HAP-1 (cell line): ENCODE measurements at places on chromosomes 1 and 21.

DNA sequence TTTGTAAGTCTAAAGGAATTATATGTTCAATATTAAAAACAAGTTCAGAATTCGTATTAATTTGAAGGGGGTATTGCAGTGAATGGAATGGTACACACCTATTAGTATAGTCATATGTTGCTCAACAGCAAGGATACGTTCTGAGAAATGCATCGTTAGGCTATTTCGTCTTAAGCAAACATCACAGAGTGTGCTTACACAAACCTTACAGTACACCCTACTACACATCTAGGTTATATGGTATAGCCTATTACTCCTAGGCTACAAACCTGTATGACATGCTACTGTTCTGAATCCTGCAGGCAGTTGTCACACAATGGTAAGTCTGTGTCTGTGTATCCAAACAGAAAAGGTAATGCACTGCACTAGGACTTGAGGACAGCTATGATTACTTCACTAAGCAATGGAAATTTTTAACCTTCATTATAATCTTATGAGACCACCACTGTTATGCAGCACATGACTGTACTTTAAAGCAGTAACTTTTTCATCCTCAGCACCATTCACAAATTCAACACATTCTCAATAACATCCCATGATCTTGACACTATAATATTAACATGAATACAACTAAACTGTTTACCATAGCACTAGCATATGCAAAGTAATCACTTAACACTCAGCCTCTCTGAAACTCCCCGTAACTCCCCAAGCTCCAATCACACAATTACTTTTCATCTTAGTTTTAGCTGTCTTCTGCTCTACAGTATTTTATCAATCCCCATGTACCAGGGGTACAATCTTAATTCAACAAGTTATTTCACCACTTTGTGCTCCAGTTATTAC is 14.4 kb upstream of the PSMG1 start:
- DNase-seq, result no peak

DNA sequence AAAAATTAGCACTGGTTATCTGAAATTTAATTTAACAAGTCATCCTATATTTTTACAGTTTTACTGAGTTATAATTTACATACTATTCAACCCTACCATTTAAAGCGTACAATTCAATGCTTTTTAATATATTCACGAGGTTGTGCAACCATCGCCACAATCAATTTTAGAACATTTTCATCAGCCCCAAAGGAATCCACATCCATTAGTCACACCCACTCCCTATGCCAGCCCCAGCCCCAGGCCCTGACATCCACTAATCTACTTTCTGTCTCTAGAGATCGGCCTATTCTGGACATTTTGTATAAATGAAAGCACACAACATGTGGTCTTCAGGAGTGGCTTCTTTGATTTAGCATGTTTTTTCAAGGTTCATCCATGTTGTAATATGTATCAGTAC is 134.7 kb downstream of the PSMG1 start:
- DNase-seq, result no peak

GRCh38 chr1:100134872-100135271 is 1.9 kb downstream of the TRMT13 start:
- no peak for DNase-seq

- no peak for DNase-seq
Observed at GRCh38 chr1:24364975-24365678, 46.0 kb downstream of the GRHL3 start.

- DNase-seq, result no peak
Observed at GRCh38 chr1:183303901-183304300, 114.3 kb downstream of the NMNAT2 start.

- DNase-seq, result no peak
Observed at GRCh38 chr1:202250982-202251381, 57.4 kb downstream of the LGR6 start.

DNA sequence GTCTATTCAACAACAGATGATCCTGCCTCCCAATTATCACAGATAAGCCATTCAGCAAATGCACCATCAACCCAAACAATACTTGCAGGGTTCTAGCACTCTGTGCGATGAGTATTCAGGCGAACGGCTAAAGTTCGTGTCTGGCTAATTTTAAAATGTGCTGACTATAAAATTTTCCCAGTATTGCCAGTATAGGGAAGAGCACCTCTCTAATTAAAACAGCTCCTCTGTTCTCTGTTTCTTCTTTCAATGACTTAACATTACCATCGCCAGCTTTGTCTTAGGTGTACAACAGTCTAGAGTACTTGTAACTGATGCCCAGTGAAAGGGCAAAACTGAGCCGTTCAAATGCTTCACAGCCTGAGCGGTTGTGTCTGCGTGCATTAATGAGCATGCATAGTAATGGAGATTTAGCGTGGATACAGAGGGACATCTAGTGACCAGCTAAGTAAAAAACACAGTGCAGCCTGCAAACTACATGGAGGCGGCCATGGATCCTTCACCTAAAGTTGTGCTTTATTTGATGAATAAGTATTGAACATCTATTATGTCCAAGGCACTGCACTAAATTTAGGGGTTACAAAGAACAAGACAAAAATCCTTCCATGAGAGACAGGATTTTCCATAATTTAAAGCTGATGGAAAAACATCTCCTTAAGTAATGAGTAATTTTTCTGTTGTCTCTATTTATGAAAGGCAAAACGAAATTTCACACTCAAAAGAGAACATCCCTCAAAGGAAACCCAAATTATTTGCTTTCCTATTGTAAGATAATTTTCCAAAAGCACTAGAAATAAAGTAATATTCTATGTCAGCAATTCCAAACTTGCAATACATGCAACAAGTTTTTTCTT is 120.0 kb downstream of the SETD4 start:
- DNase-seq, result peak; percentile 44

DNA sequence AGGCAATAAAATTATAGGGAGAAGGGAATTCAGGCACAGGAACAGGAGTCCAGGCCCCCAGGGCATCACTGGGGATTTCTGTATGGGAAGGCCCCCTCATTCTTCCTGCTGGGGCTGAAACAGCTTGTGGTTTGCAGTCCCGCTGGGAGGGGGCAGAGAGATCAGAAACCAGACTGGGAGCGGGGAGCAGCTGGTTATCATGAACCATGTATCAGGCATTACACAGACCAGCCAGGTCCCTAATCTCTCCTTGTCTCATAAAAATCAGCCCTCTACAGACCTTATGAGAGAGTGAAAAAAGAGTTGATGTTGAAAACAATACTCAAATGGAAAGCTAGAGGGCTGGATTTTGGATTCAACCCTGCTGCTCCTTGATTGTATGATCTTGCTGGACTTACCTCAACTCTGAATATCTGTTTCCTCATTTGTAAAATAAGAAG is 93.4 kb upstream of the F3 start:
- peak; percentile 31 for DNase-seq

- DNase-seq, result peak; percentile 18
Observed at GRCh38 chr1:109959974-109960744, 24.4 kb upstream of the AHCYL1 start.

- no peak for DNase-seq
Observed at GRCh38 chr1:61052395-61053225, 29.8 kb upstream of the NFIA start.

DNA sequence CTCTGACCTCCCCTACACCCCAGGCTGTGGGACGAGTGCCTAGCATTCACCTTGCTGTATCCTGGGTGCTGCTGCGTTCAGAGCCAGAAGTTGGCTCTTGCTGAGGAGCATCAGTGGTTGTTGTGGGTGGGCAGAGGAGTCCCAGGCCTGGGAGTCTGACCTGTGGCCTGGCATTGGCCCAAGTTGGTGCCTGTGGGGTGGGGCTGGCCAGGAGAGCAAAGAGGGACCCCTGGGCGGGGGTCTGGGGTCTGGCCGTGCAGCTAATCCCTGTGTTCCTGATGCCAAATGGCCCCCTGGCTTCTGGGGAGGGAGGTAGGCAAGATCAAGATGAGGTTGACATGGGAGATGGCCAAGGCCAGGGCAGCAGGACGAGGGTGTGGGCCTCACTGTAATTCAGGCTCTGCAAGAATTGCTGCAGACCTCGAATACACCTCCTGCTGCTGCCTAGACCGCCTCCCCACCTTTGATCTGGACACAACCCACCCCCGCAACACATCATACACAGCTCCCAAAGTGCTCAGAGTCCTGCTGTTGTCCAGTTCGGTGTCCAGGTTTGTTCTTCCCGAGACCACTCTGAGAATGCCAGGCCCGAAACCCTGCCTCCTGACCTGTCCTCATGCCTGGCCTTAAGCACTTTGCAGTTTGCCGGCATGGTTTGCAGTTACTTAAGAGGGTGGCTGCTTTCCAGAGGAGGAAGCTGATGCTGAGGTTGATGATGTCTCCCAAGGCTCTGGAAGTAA is 28.7 kb downstream of the CDK18 start:
- no peak for DNase-seq

- DNase-seq, result no peak
Observed at GRCh38 chr1:211741788-211742187, 66.4 kb upstream of the NEK2 start.

- peak; percentile 76 for DNase-seq
Observed at GRCh38 chr1:65420590-65421350, at the start of the genes LEPR and LEPROT. TSS of gene LEPR (plus strand) at chr1:65420668. CDS start at chr1:65565566, 144,898 bp downstream. TSS of gene LEPROT (plus strand) at chr1:65420668. CDS start at chr1:65420725, 57 bp downstream.

GRCh38 chr21:33541105-33541711 is 709 bp downstream of the GART start:
- DNase-seq, result peak; percentile 43

DNA sequence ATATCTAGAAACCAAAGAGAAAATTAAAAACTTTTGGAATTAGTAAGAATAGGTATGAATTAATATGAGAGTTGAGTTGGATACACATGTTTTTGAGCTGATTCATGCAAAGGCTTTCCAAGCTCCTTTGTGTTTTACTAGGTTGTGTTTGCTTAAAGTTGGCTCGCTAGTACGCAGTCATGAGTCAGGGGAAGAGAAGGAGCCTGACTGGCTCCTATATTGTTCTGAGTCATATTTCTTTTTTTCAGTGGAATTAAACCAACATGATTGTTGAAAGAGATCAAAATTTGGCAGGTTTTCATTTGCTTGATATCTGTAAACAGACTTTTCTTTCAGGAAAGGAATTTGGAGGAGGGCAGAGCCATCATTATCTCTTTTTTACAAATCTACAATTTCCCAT is 66.7 kb downstream of the MAGI3 start:
- DNase-seq, result no peak

DNA sequence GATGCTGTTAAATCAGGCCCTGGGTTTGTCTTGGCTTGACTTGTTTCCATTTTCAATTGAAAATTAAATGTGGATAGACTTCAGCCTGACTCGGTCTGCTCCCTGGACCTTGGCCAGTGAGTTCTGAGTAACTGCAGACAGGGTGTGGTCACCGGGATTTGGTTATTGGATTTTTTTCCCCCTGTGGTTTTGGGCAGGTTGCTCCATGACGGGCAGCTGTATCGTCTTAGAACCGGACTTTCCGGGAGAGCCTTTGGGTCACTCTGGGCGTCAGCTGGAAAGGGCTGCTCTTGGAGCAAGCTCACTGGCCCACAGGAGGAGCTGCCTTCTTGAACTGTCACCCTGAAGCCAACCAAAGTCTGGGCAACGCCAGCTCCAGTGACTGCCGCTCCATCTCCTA is 75.0 kb downstream of the CLIC6 start:
- no peak for DNase-seq

DNA sequence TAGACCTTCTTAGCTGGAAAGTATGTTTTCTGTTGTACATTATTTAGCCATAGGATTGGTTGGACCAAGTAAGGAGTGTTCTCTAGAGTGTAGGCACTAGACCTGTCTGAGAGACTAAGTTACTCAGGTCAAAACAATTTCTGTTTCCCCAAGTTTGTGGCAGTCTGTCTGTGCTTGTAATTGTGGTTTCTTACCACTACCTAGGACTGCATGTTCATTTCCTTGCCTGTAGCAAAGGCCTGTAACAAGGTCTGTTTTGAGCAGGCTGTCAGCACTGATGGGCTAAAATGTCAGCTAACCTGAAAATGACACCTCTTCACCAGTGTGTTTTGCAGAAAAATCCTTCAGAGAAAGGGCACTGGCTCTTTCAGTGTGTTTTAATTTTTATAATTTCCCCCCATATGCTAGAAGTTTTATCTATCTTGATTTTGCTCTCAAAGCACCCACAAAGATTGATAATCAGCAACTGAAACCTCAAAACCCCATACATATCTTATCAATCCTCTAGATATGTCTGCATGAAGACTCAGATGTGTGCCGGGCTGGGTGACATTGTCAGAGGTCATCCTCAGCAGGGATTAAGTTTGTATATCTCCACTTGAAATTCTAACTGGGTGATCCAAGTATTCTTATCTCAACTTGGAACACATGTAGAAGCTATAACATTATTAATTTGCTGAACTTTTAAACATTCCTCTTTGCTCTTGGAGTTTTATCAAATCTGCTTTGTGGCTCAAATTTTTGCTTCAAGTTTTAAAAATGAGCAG is 50.7 kb upstream of the ST6GALNAC3 start:
- no peak for DNase-seq

DNA sequence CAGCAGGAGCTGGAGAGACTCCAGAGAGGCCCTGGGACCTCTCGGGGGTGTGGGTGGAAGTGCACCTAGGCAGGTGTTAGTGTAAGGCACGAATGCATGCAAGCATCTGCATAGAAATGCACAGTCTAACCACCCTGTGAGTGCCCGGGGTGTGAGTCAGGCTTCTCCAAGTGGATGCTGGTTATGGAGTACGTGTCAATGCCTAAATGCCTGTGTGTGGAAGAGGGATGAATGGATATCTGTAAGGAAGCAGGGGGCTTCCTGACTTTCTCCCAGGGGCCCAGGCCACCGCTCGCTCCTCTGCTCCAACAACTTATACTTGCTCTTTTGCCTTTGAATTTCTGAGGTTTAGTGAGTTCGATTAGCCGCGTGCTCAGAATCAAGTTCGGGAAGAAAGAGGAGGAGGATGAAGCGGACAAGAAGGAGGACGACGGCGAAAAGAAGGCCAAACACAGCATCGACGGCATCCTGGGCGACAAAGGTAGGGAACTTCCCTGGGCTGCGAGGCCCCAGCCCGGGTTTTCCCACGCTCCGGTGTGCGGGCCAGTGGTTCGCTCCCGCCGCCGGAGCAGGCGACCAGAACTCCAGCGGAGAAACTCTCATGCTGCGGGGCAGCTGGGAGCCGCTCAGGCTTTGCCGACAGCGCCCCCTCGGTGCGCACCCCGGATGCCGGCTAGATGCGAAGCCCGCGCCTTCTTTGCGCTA is 5.4 kb downstream of the PAX7 start:
- no peak for DNase-seq

GRCh38 chr1:212147581-212148033 is 112.1 kb downstream of the DTL start:
- no peak for DNase-seq

- DNase-seq, result no peak
Observed at GRCh38 chr1:111512931-111513330, 9.5 kb upstream of the ADORA3 start.

DNA sequence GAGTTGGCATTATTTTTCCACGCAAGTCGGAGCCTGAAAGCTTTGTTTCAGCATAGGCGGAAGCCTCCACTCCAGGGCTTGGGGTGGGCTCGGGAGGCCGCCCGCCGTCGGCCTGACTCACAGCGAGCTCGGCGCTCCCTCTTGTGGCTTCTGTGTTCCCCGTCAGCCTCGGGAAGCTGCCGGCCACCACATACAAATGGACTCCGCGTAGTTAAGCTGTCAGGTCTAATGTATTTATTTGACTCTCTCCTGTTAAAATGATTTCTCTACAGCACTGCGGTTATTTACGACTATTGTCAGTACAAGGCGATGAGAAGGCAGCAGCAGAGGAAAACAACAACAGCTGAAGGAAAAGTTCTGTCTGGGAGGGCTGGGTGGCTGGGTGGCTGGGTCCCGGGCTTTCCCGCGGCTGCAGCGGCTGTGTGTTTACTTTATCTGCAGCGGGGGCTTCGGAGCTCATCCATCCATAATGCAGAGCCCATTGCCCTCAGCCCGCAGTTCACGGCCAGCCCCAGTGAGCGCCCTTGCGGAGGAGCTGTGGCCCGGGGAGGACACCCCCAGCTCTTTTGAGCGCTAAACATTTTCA is 375.7 kb upstream of the CAMK1G start:
- peak; percentile 54 for DNase-seq

GRCh38 chr1:77978969-77979876 is at the start of gene FUBP1:
TSS of gene FUBP1 (minus strand) at chr1:77979072. CDS start at chr1:77979004, 68 bp downstream.
- peak; percentile 99 for DNase-seq

- DNase-seq, result no peak
Observed at GRCh38 chr21:21968810-21969209, 970.6 kb downstream of the NCAM2 start.
